ENCODE measurements at places on chromosomes 6 and 20.
A peak's percentile ranks its signal among the peaks of the same experiment; 100 is the strongest.

GRCh38 chr6:153980171-153980570, 58.9 kb upstream of the OPRM1 start:
- DNase-seq = no peak

GRCh38 chr6:134467620-134468019, 149.7 kb upstream of the SGK1 start:
- no peak for DNase-seq

DNA sequence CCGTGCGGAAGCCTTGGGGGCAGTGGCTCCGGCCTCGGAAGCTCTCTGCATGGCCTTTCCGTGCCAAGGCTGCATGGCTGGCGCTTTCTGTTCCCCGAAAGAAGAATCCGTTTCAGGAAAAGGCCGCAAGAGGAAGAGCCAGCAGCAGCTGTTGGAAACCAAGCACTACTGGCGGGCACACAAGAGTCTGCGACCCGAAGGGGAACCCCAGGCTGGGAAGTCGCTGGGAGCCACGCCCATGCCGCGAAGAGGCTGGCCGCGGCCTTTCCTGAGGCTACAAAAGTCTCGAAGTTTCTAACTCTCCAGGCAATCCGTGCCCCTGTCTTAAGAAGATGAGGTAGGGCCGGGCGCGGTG, at the start of gene CGAS:
Gene CGAS (minus strand): TSS at position 191 of the 355 bp plus-strand sequence. CDS start 116 bp downstream, at position 75.
- DNase-seq = peak; percentile 48

GRCh38 chr6:158057213-158057987, 75.7 kb downstream of the SYNJ2 start:
- DNase-seq = peak; percentile 90

DNA sequence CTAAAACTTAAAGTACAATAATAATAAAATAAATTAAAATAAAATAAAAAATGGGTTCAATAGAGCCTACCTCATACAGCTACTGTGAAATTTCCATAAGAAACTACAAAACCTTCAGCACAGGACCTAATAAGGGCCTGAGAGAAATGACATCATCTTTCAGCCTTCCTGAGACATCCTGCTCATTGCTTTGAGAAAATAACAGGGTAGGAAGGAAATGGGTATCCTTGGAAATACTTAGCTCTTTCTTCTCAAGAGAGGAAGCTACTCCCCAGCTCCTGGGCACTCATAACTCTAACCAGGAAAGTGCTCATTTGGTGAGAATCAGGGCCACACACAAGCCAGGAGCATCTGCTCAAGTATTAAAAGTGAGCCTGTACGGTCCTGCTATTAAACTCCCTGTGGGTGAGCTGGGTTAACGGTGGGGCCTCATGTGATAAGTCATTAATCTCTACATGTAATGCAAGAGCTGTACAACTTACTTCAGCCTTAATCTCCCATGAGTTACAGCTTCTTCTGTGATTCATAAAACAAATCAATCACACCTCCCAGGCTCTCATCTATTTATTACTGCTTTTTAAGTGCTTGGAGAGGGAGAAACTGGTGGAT, 141.4 kb downstream of the MAFB start:
- DNase-seq = no peak

GRCh38 chr20:58638467-58639181, 12.5 kb upstream of the STX16 start:
- DNase-seq = no peak

GRCh38 chr6:132330759-132331158, 70.5 kb downstream of the MOXD1 start:
- no peak for DNase-seq

GRCh38 chr6:79048611-79049010, 29.4 kb downstream of the PHIP start:
- DNase-seq = no peak

DNA sequence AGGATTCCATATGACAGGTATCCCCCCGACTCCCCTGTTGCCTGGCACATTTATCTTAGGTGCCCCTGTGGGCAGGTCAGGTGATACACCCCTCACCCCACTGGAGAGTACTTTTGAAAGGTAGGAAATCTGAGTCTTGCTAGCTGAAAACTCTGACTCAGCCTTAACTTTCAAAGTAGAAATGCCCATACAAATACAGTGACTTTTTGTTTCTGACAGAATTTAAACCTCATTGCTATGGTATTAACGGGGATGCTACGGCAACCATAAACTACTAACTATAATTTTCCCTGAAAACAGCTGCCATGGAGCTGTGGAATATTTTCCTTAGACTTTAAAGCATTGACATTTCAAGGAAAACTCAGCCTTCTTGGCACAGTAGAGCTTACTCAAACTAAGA, 536.0 kb downstream of the RFPL4B start:
- DNase-seq = no peak

- no peak for DNase-seq
Measured at GRCh38 chr20:36275011-36275410, 31.1 kb upstream of the DLGAP4 start.

GRCh38 chr20:38588303-38588702, 7.3 kb downstream of the ADIG start:
- DNase-seq = no peak

DNA sequence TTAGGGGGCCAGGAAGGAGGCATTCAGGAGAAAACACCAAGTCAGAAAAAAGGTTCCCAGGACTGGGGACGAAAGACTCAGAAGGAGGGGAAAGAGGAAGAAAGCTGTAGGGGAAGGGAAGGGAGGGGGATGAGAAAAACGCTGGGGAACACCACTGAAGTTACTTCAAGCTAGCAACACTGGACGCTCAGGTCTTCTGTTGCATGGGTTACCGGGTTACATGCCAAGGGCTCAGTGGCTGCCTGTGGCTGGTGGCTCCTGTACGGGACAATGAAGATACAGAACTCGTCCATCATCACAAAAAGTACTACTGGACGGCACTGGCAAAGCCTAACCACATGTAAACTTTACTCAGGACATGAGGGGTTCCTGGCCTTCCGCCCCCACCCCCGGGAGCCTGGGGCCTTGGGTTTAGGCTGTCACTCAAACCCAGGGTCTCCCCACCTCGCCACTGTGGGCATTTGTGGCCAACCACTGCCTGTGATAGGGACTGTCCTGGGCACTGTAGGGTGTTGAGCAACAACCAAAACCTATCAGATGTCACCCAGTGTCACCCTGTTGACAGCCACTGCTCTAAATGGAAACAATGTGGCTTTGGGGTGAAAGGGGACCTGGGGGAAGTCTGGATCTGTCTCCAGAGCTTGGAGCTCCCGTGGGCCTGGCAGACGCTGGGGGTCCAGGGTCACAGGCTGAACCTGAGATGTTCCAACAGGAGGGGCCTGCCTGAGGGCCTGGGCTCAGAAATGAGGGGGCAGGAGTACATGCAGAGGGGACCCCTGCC, 40.3 kb upstream of the CD93 start:
- DNase-seq = no peak

DNA sequence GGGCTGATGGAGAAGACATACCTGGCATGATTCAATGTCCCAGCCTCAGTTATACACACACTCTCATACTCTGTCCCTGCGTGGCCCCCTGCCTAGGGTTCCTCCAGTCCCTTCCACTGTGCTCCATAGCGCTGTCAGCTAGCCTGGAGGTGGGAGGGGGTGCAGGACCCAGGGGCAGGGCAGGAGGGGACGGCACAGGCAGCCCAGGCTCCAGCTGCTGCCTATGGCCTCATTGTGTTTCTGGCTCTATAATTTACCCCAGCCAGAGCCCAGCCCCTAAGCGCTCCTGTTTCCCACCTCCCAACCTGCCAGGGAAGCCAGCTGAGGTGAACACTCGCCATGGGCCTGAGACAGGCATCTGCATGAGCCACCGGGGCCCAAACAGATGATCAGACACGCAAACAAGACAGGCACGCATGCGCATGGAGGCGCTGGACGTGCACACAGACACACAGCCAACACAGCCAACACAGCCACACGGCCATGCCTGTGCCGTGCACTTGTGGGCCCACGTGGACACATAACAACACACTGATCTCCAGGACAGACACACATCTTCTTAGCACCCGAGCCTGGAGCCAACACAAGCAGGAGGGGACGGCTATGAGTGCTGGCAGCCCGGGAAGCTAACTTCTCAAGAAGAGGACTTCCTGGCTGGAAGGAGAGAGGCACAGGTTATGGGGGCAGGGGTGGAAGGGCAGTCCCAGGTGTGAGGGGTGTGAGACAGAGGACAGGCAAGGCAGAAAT, 124.9 kb downstream of the GRM4 start:
- no peak for DNase-seq

DNA sequence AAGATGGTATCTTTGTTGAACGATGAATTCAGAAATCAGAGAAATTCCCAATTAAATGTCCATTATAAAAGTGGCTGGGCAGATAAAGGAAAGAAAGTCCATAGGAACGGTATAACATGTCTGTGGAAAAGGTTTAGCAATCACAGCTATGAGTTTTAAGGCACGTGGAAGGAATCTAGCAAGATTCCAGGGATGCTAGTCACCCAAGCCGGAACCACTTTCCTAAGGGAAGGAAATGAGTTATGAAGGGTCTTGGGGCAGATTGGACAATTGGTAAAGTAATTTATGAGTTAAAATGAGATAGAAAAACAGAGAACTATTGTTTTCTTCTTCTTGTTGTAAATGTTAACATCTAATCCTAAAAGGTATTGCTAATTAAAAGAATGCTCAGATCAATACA, 384.8 kb downstream of the ADGRB3 start:
- DNase-seq = no peak

- DNase-seq = no peak
Measured at GRCh38 chr20:41044409-41045062, 15.9 kb downstream of the TOP1 start.

DNA sequence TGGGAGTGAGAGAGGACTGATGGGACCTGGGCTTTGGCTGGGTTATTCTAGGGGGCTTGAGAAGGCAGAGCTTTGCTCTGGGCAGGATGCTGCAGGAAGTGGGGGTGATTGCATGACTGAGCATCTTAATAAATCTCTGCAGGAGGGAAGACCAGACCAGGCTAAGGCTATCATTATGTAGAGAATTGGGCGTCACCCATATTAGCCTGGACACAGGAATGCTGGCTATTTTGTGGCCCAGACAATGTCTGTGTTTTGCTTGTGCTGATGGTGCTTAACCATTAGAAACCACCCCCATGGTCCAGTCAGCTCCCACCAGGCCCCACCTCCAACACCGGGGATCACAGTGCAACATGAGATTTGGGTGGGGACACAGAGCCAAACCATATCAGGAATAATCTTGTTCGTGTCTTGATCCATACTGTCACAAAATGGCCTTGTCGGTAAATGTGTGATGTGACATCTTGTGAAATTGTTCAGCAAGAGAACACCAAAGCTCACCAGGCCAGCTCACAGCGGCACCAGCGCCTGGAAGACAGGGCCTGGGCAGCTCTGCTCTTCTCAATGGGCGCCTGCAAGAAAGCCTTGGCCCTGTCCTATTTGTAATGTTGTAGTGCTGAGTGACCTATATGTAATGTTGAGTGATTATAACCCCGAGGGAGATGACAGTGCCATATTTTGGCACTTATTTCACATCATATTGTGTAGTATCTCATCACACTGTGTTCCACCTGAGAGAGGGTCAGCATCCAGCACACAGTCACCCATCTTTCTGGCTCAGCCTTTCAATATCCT, 211.8 kb downstream of the QKI start:
- no peak for DNase-seq

GRCh38 chr20:24494460-24494920, 25.1 kb downstream of the SYNDIG1 start:
- DNase-seq = no peak

- DNase-seq = no peak
Measured at GRCh38 chr6:161265975-161266374, 7.9 kb downstream of the AGPAT4 start.

- peak; percentile 85 for DNase-seq
Measured at GRCh38 chr6:11096109-11096508, 2.5 kb downstream of the SMIM13 start.

GRCh38 chr6:89750338-89750737, 69.3 kb downstream of the MDN1 start:
- DNase-seq = no peak

DNA sequence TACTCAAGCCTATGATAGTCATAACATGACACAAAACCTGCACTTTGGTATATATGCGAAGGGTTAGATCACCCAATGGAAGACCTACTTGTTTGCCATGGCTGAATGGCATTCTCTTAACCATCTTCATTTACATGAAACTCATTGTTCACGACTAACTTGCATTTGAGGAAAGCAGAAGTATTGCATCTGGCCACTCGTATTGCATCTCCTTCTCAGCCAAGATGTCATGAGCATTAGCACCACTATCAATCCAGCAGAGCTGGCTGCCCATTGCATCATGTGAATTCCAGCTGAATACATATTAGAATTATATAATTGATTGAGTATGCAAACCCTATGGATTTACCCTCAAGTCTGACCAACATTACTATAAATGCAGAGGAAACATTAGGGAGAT, 390.2 kb downstream of the LAMA2 start:
- DNase-seq = no peak

GRCh38 chr6:39892490-39893129, 41.7 kb downstream of the MOCS1 start:
- DNase-seq = peak; percentile 48

- DNase-seq = no peak
Measured at GRCh38 chr6:52186480-52186879, 305 bp downstream of the IL17A start.

DNA sequence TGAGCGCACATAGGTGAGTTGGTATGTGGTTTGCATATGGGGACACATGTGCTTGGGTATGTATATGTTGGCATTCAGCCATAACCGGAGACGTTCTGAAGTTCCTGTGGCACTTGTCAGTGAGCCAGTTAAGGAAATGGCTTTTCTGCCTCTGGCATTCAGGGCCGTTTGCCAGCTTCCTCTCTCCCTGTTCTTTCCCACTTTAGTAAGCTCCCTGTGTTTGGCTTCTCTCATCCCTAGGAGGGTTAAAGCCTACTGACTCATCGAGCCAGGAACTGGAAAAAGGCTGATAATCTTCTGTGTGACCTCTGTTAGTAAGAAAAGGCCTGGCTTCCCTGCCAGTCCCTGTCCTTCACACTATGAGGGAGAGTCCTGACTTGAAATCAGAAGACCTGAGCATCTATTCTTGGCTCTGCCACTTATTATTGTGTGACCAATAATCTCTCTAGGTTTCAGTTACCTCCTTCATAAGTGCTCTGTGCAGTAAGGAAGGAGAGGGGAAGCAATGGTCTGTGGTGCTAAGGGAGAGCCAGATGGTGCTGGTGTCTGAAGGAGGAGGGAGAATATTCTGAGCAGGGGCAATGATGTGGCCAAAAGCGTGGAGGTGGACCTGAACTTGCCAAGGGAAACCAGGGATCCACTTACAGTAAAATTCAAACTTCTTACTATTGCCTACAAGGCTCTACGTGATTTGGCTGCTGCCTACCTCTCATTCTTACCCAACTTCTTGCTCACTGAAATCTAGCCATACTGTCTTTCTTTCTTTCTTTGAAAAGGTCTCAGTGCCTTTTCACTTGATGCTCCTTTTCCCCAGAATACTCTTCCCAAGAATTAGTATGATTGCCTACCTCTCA, 31.4 kb downstream of the ACSS2 start:
- DNase-seq = peak; percentile 94

Measured in NCI-H226 (cell line).